ENCODE measurements at places on chromosomes 4 and X. TPM values are rescaled to one million over a fixed set of nuclear protein-coding genes. Genes with fewer than 3 reads are reported as not detected.

TMEM154 gene
- total RNA-seq = 13.6 TPM

PPEF2 gene
- 0.49 TPM for total RNA-seq

GPR34 gene
- total RNA-seq = not detected

C4orf50 gene
- total RNA-seq = 0.16 TPM

IL13RA2 gene
- total RNA-seq = not detected

CYSLTR1 gene
- total RNA-seq = 7.4 TPM

AFM gene
- total RNA-seq = not detected

UGT2A1 gene
- total RNA-seq = not detected

PABPC5 gene
- total RNA-seq = not detected

CLCN4 gene
- total RNA-seq = not detected

TRMT10A gene
- 1.6 TPM for total RNA-seq

IQSEC2 gene
- 2.2 TPM for total RNA-seq

TRIM60 gene
- not detected for total RNA-seq

ZDHHC15 gene
- total RNA-seq = 0.16 TPM

ZIC3 gene
- total RNA-seq = not detected

LRIT3 gene
- total RNA-seq = not detected

CORIN gene
- total RNA-seq = not detected

DOCK11 gene
- 68.2 TPM for total RNA-seq

WDR17 gene
- 0.64 TPM for total RNA-seq

MAMLD1 gene
- 0.96 TPM for total RNA-seq

KLF8 gene
- total RNA-seq = 5.6 TPM

CDX4 gene
- total RNA-seq = not detected

SMIM10L2A gene
- 1.3 TPM for total RNA-seq

CLDN24 gene
- total RNA-seq = not detected

NRK gene
- total RNA-seq = not detected

SRPK3 gene
- total RNA-seq = not detected

GAGE12E gene
- total RNA-seq = not detected

TBC1D8B gene
- total RNA-seq = 0.22 TPM

SYP gene
- total RNA-seq = 0.17 TPM

SUPT20HL2 gene
- not detected for total RNA-seq

CT83 gene
- total RNA-seq = not detected

HMX1 gene
- total RNA-seq = not detected

SLC6A14 gene
- total RNA-seq = not detected

CCKAR gene
- total RNA-seq = not detected

ART3 gene
- total RNA-seq = not detected

CBLL2 gene
- not detected for total RNA-seq

SMIM10 gene
- total RNA-seq = not detected

ZNF711 gene
- total RNA-seq = 4.7 TPM

SLC35A2 gene
- 21.8 TPM for total RNA-seq

VAMP7 gene
- total RNA-seq = 17.0 TPM

NUDT10 gene
- not detected for total RNA-seq

ADH1C gene
- not detected for total RNA-seq

SPANXA1 gene
- not detected for total RNA-seq

TEX13B gene
- total RNA-seq = not detected

GEMIN8 gene
- 11.1 TPM for total RNA-seq

GAR1 gene
- 9.6 TPM for total RNA-seq

PITX2 gene
- not detected for total RNA-seq

GSX2 gene
- not detected for total RNA-seq
